ENCODE measurements at places on chromosomes 3 and 15.

DNA sequence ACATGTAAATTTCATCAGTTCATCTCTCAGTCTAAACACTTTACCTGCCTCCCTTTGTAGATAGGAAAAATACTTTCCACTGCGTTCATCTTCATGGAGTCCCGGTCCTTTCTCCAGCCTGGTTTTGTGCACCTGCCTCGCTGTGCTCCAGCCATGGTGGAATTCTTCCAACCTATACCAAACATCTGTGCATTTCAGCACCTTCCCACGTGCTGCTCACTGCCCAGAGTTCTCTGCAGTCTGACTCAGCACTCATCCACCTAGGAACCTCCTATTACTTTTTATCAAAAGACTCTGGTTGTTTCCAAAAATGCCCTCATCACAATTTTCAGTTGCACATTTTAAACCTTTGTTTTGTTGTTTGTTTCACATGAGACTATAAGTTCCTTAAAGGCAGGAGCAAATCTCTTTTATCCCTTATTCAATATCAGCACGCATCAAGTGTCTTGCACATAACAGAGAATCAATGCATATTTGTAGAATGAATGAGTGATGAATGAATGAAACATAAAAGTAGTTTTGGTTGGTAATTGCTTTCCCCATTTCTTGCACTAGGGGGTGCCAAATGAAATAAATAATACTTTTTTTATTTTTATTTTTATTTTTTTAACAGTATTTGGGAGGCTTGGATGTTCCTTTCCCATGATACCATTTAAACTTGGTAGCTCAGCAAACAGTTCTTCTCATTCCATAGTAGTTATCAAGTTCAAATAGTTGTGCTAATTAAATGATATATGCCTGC is 30.2 kb upstream of the ADAMTS9 start:
- no peak for DNase-seq

DNA sequence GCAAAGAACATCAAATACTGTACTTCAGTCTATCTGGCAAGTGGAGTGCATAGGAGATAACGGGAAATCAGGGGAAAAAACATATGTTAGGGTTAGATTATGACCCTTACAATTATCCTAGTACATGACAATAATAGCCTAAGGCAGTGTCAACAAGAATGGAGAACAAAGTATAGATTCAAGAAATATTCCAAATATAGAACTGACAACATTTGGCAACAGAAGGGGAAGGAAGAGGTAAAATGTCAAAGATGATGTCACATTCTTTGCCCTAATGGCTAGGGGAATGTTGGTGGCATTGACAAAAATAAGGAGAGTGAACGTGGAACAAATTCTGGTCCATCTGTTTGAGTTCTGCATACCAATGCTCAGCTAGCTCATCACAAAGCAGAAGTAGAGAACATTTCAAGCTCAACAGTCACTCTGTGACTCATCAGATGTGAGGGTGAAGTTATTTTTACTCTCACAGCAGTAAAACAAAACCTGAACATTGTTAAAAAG is 15.5 kb upstream of the ATP8B4 start:
- no peak for DNase-seq

DNA sequence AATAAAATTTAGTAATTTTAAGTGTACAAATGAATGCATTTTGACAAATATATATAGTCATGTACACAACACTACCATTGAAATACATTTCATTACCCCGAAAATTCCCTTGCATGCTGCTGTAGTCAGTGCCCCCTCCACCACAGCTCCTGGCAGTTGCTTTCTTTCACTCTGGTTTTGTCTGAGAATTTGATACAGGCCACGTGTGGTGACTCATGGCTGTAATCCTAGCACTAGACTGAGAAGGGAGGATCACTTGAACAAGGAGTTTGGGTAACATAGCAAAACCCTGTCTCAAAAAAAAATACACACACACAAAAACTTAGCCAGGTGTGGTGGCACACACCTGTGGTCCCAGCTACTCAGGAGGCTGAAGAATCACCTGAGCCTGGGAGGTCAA is 65.4 kb downstream of the TFRC start:
- DNase-seq, result no peak

GRCh38 chr15:77575203-77575934 is 57.3 kb downstream of the LINGO1 start:
- no peak for DNase-seq

GRCh38 chr3:194025119-194025518 is 110.8 kb upstream of the HES1 start:
- DNase-seq, result no peak
